ENCODE measurements at places on chromosomes 16 and 17.

GRCh38 chr16:58236231-58236690 is 38.4 kb upstream of the CSNK2A2 start:
- DNase-seq = peak; percentile 71

DNA sequence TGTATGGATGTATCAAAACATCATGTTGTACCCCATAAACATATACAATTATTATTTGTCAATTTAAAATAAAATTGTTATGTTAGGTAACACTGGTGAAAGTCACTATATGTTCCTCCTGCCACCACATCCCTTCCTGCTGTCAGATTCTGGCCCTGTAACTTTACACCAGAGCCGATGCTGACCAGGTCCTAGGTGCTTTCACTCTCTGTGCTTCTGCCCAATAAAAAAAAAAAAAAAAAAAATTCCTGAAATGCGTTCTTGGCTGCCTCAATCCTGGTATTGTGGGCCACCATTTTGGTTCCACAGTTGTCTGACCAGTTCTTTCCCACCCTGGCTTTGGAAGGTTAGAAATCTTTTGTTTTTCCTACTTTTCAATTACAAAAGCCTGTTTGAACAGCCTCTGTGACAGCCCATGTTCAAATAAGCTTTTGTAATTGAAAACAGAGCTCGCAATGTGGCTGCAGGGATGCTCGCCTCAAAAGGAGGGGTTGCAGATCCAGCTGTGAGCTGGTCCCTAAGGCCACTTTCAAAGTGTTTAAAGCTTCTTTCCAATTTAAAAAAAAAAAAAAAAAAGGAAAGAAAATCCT is 831.0 kb upstream of the EEF2KMT start:
- DNase-seq = no peak

DNA sequence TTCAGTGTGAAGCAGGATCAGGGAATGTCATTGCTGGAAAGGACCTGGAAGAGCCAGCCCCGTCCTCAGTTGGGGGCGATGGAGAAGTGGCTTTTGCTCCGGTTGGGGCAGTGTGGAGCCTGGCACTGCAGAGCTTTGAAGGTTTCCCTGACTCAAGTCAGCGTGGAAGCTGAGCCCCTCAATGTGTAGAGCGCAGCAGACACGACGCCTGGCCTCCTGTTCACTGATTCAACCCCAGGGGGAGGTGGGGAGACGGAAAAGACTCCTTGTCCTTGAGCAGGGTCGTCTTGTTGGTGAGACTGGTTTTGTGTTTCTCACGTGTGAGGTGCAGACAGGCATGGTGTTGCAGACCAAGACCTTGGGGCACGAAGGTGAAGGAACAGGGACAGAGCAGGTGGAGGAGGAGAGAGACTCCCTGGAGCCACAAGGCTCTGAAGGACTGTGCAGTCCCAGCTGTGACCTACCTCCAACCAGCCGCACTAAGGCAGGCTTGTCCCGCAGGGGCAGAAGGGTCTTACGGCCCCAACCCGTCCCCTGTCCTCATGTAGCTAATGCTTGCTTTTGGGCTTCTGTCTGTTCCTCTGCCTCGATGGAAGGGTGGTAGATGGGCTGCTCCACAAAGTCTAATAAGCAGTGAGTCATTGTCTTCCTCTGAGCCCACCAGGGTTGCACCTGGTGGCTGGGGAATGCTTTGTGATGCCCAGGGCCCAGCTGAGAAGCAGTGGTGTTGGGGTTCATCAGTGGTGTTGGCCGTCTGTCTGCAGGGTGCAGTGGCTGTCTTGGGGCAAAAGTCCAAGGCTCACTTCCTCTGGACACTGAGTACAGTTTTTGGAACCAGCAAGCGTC is 47.8 kb downstream of the MPRIP start:
- no peak for DNase-seq

DNA sequence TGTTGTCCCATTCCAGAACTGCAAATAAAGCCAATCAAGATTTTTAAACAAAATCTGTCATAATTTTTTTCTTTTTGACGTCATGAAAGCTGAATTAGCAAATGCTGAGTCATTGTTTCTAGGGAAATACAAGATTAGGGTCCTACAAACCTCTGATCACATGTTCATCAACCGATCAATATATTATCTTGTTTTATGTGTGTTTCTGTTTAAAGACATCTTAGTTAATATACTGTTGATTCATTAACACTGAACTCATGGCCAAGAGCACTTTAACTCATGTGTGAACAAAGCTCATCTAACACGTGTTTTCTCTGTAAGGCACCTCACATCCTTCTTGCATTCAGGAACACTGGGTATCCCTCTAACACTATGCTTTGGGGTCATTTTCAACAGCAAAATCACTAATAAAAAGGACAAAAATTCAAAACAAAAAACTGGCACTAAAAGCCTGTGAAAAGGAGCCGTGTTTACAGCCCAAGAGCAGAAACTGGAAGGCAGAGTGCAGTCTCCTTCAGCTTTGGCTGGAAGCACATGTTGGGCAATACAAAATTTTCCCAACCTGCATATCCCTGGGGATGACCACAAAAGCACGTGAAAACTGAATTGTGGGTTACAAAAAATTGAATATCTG is 102.5 kb downstream of the PARN start:
- DNase-seq = peak; percentile 76

- DNase-seq = no peak
These were observed 100.8 kb upstream of the CORO6 start for GRCh38 chr17:29723278-29724047.

GRCh38 chr17:43140396-43141332 is 15.5 kb upstream of the BRCA1 start:
- no peak for DNase-seq

GRCh38 chr17:28684963-28685362 is 23.0 kb downstream of the SUPT6H start:
- DNase-seq = peak; percentile 6

DNA sequence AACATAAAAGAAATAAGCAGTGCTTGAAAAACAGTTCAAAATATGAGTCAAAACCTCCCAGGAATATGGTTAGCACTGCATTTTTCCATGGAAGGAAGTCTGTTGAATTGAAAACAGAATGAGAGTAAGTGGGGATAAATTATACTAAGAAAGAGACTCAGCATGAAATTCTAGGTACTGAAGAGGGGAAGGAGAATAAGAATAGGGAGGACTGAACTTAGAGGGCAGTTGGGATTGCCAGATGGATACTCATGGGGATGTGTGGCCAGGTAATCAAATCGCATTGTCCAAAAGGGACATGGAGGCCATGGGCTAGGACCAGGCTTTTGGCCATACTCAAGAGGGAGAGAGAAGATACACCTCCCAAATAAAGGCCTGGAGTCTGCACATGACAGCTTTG is 247.9 kb downstream of the CDH13 start:
- no peak for DNase-seq

DNA sequence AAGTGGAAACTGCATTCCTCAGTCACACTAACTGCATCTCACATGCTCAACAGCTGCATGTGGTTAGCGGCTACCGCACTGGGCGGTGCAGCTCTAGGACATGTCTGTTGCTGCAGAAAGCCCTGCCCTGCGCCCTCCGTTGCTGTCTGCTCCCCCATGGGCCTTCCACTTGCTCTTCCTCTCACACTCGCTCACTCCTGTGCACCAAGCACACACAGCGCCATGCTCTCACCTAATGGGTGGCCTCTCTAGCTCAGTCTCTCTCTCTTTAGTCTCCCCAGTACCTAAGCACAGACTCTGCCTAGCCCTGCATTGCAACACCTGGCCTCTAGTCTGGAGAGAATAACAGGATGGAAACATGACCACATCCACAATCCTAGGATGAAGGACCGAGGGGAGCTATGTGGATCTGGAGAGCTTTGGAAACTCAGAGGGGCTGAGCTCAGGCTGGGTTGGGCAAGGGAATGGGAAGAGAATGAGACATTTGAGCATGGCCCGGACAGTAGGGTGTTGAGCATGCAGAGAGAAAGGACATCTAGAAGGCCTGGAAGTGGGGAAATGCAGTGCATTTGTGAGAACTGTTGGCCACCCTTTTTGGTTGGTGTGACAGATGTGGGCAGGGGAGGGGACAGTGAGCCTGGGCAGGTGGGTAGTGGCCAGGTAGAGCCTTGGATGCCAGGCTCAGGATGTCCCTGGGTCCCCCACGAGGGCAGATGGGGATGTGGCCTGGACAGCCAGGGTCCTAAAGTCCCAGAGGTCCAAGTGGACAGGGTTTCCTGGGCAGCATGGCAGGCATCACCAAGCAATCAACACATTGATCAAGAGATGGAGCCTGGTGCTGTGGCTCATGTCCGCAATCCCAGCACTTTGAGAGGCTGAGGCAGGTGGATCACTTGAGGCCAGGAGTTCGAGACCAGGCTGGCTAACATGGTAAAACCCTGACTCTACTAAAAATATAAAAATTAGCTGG is 16.1 kb downstream of the SGCA start:
- peak; percentile 68 for DNase-seq

DNA sequence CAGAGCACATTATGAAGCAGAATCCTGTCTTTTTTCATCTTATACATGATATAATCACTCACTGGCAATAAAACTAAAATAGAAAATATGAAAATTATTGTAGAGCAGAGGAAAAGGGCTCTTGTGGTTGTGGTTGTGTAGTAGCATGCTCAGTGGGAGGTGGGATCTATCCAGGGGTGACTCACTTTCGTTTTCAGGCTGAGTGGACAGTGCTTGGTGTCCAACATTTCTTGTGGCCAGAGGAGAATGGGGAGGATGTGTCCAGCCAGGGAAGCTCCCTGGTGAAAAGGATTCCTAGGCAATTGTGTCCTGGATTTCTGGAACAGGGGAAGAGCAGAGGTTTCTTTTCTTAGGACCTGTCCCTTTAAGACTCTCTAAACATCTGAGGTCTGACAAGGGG is 31.9 kb upstream of the CPHXL start:
- DNase-seq = peak; percentile 8

DNA sequence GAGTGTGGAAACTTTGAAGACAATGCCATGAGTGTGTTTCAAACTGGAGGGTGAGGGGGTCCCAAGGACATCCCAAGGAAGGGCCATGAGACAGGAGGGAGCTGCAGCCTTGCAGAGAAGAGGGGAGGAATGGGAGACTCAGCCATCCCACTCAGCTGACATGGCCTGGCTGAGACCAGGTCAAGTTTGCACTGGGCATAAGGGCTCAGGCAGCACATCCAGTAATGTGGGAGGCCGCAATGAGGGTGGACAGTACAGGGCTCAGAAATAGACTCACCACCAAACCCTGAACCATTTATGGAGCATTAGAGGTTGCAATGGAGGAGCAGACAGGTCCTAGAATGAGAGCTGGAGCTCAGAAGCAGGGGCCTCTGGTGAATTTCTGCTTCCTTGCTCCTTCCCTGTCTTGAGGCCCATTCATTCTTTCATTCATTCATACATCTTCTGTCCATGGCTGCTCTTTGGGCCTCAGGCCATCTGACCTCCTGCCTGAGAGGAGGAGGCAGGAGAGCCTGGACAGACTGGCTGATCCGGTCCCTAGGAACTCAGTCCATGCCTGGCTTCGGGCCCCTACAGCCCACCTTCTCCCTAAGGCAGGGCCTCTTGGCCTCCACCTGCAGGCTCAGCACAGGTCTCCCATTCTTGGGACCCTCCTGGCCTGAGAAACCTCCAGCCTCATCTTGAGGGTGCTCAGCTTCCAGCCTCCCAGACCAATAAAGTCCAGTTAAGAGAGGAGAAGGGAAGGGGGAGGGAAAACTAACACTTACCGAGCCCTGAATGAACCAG is 70.5 kb upstream of the CDH5 start:
- no peak for DNase-seq

GRCh38 chr17:49015924-49016774 is 19.0 kb downstream of the IGF2BP1 start:
- no peak for DNase-seq

- DNase-seq = no peak
These were observed 5.2 kb downstream of the RAB40B start for GRCh38 chr17:82693168-82693867.

DNA sequence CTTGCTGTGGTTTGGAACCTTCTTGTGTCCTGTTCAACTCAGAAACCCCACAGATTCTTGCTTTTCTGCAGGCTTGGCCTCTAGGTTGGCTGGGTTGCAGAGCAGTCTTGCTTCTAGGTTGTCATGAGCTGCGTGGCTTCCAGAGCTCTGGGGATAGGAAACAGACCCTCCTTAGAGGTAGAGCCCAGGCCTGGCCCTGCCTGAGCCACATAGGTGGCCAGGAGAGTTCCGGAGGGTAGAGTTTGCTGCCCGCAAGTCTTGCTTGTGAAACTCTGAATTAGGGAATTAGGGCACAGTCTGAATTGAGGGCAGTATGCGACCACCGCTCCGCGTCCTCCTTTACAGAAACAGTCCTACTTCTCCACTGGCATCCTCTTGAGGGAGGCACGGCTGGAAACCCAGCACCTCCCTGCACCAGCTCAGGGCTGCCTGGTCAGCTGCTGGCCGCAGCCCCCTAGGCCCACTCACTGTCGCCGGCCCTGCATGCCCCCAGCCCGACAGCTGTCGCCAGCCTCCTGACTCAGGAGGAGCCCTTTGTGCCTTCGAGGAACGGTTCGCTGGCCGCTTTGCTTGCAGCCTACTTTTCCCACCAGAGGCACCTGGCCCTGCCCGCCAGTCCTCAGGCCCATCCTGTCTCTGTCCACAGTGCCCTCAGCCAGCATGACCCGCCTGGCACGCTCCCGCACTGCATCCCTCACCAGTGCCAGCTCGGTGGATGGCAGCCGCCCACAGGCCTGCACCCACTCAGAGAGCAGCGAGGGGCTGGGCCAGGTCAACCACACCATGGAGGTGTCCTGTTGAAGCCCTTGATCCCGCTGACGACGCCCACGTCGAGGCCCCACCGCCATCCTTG is 4.3 kb upstream of the SETD6 start:
- DNase-seq = no peak

- no peak for DNase-seq
These were observed 72.5 kb downstream of the MAP2K6 start for GRCh38 chr17:69486779-69487637.

DNA sequence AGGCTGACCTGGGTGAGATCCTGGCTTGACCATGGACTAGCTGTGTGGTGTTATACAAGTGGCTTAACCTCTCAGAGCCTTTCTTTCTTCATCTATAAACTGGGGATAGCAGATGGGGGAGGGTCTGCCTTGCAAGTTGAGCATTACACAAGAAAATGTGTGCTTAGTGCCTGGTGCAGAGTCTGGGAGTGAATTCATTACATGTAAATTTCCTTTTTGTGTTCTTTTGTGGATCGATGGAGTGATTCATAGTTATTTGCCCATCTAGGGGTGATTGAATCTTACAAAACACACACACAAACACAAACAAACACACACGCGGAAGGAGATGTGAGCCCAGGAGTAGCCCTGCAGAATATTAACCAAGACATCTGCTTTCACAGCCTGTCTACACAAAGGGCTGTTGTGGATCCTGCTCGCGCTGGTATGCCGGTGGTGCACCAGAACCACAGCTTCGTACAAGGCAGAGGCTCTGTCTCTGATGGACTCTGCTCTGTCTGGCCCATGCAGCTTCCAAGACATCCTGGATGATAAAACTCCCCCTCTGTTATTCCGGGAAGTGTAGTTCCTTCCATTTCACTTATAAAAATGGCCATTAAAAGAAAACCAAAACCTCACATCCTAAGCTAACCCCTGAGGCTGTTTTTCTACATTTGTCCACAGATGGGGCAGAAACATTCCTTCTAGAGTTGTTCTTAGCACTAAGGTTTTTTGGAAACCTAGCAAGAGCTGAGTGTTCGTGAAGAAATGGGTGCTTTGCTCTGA is 86.1 kb downstream of the UTP18 start:
- DNase-seq = peak; percentile 5

Measured in adipocyte (in vitro differentiated cells).